ENCODE measurements at places on chromosomes 3 and 15.

DNA sequence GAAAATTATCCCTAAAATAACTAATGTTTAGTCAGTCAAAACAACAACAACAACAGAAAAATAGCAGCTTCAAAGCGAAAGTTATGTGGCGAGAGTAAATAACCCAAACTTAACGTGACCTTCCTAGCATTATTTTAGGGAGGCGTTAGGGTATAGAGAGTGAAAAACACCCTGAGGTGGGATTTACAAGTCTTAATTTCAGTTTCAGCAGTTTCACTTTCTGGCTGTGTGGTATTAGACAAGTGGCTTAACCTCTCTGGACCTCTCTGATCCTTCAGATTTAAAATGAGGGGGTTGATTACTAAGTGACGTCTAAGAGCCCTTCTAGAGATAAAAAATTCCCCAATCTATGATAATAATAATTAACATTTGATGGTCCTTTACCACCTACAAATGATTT is 291.2 kb downstream of the ZBTB20 start:
- DNase-seq, result no peak

GRCh38 chr3:108036401-108036800 is 54.4 kb downstream of the CD47 start:
- no peak for DNase-seq

- DNase-seq, result no peak
Observed at GRCh38 chr15:63860555-63860954, 26.8 kb upstream of the HERC1 start.

DNA sequence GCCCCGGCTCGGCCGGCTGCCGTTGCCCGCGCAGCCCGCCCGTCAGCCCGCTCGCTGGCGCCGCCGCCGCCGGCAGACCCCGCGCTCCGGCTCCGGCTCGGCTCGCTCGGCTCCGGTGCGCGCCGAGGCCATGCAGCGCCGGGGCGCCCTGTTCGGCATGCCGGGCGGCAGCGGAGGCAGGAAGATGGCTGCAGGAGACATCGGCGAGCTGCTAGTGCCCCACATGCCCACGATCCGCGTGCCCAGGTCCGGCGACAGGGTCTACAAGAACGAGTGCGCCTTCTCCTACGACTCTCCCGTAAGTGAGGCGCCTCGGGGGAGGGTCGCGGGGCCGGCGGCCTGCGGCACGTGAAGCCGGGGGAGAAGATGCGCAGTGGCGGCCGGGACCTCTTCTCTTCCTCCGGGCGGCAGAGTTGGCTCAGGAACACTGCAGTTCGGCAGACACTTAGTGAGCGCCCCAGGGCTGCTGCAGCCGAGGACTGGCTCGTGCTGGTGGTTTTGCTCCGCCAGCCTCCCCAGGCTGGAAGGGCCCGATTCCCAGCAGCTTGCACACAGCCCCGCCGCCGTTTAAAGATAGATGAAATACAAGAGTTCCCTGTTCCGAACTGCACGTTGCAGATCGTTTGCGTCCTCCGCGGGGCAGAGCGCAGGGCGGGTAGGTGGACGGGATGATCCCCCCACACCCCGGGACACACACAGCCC is 407 bp downstream of the USP13 start:
- DNase-seq, result peak; percentile 78

- DNase-seq, result no peak
Observed at GRCh38 chr3:128349963-128350599, 116.6 kb downstream of the DNAJB8 start.

DNA sequence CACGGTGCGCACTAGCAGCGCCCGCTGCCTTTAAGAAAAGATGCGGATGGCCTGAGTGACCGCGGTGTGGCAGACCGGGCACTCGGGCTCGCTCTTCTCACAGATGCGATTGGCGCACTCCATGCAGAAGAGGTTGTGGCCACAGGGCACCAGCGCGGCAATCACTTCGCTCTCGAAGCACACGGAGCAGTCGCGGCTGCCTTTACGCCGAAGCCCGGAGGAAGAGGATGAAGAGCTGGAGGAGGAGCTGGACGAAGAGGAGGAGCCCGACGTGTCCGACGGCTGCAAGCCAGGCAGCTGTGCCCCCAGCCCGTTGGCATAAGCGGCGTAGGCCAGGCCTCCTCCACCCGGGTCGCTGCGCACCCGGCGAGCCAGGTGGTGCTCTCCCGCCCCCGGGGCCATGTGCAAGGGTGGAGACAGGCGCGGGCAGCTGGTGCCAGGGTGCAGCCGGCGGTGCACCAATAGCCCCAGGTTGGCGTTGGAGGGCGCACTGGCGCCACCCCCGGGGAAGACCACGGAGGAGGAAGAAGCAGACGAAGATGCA is 2.6 kb downstream of the MEX3B start:
- no peak for DNase-seq

- no peak for DNase-seq
Observed at GRCh38 chr3:105729667-105730066, 139.1 kb downstream of the CBLB start.

DNA sequence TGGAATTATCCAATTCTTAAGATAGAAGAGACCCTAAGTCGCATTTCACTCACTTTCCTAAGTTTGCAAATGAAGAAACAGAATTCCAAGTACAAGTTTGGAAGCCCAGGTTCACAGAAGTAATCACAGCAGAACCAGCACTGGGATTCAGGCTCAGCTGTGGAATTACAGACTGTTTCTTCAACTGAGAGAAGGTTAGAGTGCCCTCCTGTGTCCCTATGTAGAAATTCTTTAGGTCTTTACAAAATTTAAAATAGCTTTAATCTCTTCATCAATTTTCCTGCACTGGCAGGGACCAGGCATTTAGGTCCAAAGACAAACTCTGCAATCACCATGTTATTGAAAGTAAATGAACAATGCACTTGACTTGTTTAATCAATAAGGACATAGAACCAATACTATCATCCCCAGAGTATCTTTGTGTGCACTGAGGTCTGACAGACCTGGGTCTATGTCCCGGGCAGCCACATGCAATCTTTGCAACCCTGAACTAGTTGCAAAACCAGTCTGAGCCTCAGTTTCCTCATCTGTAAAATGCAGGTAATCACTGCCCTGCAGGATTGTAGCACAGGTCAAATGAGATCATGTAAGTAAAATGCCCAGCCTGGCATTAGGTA is 96.3 kb upstream of the ZBED2 start:
- peak; percentile 41 for DNase-seq

GRCh38 chr3:106191913-106192312 is 323.1 kb upstream of the CBLB start:
- DNase-seq, result no peak

DNA sequence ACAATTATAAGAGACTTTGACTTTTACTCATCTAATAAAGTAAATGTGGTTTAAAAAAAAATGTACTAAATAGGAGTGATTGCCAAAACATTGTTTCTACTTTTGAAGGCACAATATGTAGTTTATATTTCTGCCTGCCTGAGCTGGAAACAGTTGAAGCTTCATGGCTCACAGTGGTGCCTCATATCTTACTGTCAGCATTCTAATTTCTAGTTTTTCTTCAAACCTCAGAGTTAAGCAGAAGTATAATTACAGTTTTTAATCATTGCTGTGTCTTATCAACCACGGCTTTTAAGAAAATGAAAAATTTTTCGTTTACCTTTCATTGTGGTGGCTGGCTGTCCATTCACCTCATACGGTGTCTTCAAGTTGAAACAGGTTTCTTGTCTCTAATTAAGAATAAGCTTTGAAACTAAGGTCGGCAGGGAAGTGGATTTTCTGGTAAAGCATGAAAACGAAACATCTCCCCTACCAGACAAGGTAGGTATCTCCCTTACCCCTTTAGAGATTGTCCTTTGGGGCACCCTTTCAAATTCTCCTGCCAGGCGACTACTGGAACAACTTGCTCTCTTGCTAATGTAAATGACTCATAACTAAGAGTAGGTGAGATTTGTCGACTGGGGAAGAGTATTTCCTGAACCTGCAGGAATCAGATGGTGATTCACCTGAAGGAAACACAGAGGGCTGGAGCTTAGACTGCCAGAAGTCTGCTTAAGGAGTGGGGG is at the start of gene GPR87:
TSS of gene GPR87 (minus strand) at position 554 of the 725 bp plus-strand sequence. CDS start 16,720 bp downstream, outside the sequence.
- DNase-seq, result no peak

GRCh38 chr3:134460965-134461364 is 24.8 kb downstream of the ANAPC13 start:
- no peak for DNase-seq

- no peak for DNase-seq
Observed at GRCh38 chr15:63509955-63510940, 5.9 kb downstream of the USP3 start.

GRCh38 chr3:123909785-123910184 is 25.7 kb upstream of the MYLK start:
- no peak for DNase-seq

DNA sequence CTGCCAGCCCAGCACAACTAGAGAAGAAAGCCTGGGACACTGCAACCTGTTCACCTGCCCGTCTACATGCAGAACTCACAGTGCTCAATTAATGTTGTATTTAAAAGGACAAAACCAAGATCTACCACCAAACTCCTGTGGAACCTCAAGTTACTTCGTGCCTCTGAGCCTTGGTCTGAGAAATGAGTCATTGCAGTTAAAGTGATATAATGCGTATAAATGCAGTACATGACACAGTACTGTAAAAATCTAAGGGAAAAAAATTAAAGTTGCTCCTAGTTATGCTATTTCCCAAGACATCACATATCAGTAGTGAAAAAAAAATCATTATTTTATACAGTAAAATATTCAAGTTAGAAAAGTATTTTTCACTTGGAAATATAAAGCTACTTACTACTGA is 138.9 kb downstream of the ZIC4 start:
- DNase-seq, result no peak

DNA sequence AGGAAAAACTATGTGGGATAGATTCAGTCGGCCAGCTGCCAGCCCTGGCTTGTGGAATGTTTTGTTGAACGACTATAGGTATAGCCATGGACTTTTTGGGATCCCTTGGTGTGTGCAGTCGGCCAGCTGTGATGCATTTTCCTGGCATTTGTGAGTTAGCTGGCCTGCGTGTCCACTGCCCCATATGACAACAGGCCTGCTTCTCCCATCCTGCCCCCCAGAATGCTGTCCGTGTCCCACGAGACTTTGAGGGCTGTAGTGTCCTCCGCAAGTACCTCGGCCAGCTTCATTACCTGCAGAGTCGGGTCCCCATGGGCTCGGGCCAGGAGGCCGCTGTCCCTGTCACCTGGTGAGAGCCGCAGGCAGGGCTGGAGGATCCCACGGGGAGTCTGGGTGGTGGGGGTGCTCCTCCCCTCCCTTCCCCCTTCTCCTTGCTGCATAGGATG is 23.6 kb downstream of the PTPN23 start:
- peak; percentile 21 for DNase-seq

Measured in AG08396 (cell line).